ENCODE measurements at places on chromosomes 12 and 14.

DNA sequence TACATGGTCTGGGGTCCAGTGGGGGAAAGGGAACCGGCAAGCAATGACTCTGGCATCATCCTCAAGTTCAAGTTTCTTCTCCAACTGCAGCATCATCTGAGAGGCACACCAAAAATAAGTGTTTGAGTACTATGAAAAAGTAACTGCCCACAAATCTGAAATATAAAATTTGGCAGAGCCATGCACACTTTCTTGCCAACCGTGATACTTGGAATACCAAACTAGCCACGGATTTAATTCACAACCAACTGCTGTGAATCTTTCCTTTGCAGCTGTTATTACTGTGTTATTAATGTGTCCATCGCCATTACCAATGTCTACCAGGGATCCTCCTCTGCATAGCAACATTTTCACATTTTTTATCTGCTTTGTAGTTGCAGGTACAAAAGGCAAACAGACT lies 74.6 kb downstream of the GXYLT1 start:
- DNase-seq = no peak

- no peak for DNase-seq
Observed at GRCh38 chr14:51963286-51963685, 26.1 kb upstream of the RTRAF start.

GRCh38 chr14:89841851-89842250 lies 112.7 kb downstream of the EFCAB11 start:
- DNase-seq = no peak

DNA sequence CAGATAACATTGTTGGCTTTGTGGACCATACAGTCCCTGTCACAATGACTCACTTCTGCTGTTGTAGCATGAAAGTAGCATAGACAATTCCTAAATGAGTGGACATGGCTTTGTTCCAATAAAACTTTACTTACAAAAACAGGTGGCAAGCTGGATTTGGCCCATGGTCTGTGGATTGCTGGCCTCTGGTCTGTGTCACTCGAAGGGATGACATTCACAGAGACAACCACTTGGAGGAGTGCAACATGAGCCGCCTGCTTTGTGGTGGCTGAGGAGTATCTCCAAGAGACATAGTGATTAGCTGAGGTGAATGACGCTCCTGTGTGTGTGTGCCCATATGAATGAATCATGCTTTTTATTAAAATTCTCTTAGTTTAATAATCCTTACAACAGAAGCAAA lies 81.3 kb upstream of the NRXN3 start:
- no peak for DNase-seq

GRCh38 chr14:26286081-26286912 lies 311.5 kb downstream of the NOVA1 start:
- DNase-seq = no peak

GRCh38 chr12:95474660-95474958 lies 657 bp downstream of the METAP2 start:
- no peak for DNase-seq

DNA sequence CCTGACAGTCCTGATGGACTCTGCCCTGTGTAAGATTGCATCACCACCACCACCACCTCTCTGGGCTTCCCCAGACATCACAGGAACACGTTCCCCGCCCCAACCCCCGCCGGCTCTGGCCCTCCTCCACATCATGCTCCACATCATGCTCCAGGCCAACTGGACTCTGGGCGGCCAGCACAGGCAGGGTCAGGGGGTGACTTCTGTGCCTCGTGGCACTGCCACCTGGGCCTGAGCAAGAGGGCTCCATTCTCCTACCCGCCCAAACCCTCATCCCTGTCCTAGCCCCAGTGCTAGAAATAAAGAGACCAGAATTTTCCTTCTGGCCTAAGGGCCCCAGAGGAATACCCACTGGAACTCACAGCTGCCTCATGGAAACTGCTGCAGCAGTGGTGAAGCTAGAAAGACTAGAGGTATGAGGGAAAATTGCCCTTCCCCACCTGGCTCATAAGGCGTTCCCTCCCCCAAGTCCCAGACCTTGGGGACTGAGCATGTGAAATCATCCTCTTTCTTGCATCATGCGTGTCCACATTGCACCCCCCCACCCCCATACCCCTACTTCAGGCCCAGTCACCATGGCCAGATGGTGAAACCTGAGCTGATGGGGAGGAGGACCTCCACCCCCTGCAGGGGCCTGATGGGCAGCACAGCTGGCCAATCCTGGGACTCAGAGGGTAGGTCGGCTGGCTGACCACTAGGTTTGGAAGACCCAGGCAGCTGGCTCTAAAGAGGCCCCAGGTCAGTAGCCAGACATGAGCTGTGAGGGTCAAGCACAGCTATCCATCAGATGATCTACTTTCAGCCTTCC lies at the start of gene INHBE:
Gene INHBE, plus strand, starts transcription at position 742 of the 808 bp plus-strand sequence. CDS start 230 bp downstream, outside the sequence.
- no peak for DNase-seq

DNA sequence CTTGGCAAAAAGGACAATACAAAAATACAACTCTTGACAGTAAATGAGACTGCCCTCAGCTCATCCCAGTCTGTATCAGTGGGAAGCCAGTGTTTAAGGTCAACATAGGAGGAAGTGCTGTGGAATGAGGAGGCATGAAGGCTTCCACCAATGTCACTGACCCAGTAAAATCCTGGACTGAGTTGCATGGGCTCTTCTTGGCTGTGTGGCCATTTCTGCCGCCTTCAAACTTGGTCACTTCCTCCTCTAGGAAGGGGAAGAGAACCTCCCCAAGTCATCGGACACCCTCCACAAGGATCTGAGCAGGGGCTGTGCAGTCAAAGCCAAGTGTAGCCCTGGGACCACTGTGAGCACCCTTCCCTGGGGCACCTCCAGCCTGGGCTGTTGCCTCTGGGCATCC lies 11.9 kb downstream of the GPR68 start:
- DNase-seq = no peak

GRCh38 chr12:1047898-1048660 lies 57.1 kb downstream of the ERC1 start:
- DNase-seq = no peak

- no peak for DNase-seq
Observed at GRCh38 chr12:116736962-116737773, 701 bp downstream of the SPRING1 start.

DNA sequence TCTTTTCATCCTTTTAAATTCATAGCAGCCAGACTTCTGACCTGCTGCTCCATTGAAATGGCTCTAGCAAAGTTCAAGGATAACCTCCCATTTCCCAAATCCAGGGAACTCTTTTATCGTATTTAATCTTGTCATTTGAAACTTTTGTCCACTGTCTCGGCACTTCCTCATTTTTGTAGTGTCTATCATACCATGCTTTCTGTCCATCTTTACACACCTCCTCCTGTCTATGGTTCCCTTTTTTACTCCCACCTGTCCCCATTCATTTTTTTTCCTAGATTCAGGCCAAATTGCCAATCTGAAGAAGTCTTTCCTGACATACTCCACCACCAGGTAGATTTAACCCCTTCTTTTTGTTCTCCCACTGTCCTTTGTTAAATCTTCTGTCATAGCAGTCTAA lies 31.0 kb downstream of the NFYB start:
- DNase-seq = no peak

DNA sequence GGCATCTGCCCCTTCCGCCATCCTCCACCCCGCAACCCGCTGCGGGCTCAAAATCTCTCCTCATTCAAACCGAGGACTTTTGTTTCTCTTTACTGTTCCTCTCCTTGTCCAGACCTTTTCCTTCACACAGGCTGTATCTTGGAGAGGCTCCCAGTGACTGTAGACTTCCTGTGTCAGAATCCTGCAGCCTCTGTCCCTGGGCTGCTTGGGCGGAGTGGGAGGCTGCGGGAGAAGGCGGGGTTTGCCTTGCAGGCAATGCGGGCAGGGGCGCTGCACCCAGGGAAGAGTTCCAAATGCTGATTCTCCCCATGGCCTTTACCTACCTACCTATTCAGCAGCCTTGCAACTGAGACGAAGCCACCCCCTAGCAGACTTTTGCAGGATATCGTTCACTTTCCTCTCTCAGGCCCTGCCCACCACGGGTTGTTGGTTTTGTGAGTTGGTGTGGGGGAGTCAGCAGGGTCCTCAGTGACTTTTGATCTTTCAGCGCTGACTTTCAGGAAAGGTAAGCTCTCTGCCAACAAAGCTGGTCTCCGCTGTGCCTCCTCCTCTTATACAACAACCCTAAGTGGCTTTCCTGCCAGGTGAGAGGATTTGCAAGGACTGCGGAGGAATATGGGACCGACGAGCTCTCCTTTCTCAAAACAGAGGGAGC lies 79.0 kb upstream of the KCNA1 start:
- no peak for DNase-seq

- no peak for DNase-seq
Observed at GRCh38 chr12:120659151-120659525, 18.7 kb downstream of the CABP1 start.

GRCh38 chr12:31362115-31362758 lies 36.3 kb upstream of the SINHCAF start:
- DNase-seq = no peak

DNA sequence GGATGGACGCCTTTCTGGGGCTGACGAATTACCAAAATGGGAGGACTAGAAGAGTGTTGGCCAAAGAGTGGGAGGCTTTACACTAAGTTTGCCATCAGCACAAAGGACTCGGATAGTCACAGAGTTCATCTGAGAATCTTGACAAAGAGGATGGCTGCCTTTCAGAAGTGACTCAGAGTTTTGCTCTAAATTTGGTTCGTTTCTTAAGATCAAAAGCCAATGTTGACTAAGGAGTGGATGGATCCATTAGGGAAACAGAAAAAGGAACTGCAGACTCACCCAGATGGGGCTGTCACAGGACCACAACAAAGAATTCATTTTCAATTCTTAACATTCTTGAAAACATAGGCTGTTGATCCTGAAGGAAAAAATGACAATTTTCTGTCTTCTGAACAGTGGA lies 81.3 kb upstream of the DUSP6 start:
- DNase-seq = no peak

- DNase-seq = no peak
Observed at GRCh38 chr12:50732591-50732990, 31.3 kb upstream of the ATF1 start.

GRCh38 chr12:69136931-69137613 lies 102.3 kb upstream of the CPSF6 start:
- no peak for DNase-seq

DNA sequence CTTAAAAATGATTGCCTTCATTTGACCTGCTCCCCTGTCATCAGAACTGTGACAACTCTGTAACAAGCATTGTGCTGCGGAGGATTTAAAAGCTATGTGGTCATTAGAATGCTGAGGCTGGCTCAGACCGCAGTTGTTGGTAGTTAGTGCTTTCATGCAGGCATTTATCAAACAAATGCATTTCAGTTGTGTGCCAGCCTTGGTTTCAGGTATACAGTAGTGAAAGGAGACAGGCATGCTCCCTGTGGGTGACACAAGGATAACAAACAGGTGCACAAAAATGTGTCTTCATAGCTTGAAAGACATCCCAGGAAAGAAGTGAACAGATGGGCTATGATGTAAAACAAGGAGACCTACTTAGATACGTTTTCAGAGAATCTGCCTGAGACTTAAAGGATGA lies 60.6 kb downstream of the MARK3 start:
- no peak for DNase-seq

- DNase-seq = no peak
Observed at GRCh38 chr14:84041421-84041820, 1488.5 kb upstream of the FLRT2 start.
